ENCODE measurements at places on chromosomes 4 and X.

DNA sequence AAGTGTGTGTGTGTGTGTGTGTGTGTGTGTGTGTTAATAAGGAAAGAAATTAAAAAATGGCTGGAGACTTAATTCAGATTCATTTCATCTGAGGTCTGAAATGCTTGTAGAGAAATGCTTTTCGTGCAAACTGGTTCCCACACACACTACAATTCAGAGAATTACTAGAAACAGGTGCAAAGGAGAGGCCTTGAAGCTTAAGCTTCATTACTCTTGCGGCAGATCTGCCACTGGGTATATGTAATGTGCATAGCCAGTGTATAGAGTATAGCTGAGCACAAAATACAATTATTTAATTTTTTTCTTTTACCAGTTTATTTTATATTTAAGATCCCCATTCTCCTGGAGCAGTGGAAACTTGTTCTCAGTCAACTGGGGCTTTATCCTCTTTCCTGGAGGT lies 31.8 kb upstream of the MAGEB10 start:
- DNase-seq = no peak

DNA sequence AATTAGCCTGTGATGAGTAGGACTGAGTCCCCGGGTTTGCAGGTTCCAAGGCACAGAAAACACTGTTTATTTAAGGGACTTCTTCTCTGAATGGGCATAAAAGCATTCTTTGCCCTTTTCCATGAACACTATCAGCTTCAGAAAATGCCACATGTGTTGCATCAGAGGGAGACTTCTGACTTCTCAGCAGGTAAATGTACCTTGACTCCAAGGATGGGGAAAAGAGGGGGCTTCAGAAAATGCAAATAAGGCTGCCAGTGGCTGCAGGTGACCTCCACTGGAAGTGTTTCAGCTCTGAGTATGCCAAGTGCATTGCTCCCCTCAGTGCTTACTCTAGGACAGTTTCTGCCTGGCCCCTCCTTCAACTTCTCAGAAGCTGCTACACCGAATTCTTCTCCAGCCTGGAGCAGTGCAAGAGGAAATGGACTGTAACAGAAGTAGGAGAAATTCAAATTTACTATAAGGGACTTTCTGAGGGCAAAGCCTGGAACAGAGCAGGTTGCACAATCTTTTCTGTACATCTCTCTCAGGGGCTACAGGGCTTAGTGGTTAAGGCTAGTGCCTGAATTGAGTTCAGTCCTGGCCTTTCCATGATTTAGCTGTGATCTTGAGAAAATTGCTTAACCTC lies 233.2 kb downstream of the PTTG2 start:
- DNase-seq = no peak

DNA sequence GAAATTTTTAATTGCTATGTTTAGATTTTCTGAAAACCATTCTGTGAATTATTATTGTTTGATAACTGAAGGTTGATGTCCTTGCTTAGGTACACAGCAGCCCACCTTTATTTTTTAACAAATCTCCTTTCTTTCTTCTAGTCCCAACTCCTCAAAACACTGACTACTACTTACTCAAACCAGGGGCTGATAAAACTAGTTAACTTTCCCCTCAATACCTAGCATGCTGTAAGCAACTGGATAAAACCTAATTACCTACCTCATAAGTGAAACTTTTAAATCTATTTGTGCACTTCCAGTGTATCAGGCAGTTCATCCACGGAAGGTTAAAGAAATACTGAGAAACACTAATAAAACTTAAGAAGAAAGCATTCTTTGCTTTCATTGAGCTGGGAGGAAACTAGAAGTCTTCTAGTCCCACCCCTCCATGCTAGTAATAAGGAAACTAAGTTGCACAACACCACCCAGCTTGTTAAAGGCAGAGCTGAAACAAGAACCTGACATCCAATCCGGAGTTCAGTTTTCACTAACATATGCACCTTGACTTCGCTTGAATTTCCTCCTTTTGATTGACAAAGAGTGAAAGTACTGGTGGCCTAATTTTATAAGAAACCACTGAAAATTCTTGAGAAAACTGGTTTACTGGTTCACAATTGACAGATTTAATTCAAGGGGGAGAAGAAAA lies 180.2 kb upstream of the TET2 start:
- peak; percentile 10 for DNase-seq

- no peak for DNase-seq
Measured at GRCh38 chr4:28014469-28014868, 1153.8 kb downstream of the STIM2 start.

- DNase-seq = no peak
Measured at GRCh38 chrX:7926501-7926900, 712 bp downstream of the PNPLA4 start.

GRCh38 chrX:97290199-97290598 lies 406.5 kb downstream of the RPA4 start:
- DNase-seq = no peak

GRCh38 chr4:13176741-13177142 lies 307.4 kb downstream of the RAB28 start:
- DNase-seq = no peak

GRCh38 chr4:65819192-65819591 lies 148.9 kb upstream of the EPHA5 start:
- no peak for DNase-seq

- DNase-seq = no peak
Measured at GRCh38 chr4:165612936-165613335, 234.1 kb downstream of the CPE start.

- no peak for DNase-seq
Measured at GRCh38 chr4:7120341-7120740, 52.5 kb upstream of the GRPEL1 start.

- no peak for DNase-seq
Measured at GRCh38 chr4:100466501-100466900, 51.3 kb downstream of the EMCN start.

- DNase-seq = no peak
Measured at GRCh38 chr4:23818097-23818885, 71.6 kb downstream of the PPARGC1A start.

DNA sequence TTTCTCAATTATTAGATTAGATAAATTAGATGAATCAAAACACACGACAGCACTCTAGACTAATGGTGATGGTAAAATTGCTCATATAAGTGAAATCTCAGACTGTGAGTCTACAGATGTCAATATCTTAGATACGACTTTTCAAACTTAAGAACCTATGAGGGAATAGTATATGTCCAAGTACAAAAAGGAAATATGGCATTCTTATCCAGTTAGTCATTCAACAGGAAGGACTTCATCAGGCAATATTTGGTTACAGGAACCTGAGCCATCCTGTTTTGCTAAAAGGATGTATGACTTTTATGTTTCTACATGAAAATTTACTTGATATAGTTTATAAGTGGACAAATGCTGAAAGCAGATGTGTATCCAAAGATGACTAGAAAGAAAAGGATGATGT lies 107.0 kb downstream of the CT47B1 start:
- no peak for DNase-seq

DNA sequence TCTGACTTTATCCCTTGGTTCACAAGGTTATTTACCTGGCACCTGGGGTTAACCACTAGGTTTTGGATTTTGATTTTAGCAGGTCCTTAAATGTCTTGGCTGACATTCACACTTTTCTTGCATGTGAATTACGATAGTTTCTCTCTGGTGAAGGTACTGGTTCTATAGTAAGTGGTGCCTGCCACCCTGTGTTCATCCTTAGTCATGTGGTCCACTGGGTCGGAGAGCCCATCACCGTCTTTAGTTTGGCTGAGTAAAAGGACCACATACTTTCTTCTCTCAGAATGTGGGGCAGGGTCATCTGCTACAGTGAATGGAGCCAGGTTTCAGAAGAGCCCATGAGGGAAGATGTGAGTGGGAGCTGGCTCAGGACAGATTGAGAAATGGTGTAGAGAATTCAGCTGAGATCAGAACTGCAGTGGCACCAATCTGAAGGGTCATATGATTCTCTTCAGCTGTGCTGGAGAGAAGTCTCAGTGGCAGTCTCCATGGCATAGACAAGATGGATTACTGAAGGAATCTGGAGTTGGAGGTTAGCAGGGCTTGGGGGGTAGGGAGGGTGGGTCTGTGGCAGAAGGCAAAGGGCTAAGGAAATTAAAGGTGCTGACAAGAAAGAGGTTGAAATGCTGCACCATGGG lies 310.4 kb downstream of the GPAT3 start:
- DNase-seq = no peak

DNA sequence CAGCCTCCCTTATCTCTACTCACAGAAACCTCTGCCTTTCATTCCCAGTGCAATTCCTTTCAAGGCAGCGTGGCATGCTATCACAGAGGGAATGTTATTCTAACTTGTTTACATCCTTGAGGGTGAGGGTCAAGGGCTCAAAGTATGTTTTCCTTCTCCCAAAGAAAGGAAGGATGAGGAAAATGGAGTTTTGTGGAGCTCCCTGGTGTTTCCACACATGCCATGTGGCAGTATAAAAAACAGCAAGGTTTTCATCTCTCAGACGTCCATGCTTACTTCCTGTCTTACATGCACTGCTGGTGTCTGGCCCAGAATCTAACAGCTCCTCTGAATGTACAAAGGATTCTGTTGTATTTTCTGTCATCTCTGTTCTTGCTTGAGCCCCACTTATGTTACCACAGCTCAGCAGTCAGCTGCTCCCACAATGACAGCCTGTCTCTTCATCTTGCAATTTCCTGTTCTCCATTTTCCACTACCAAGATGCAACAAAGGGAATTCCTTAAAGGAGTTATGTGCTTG lies 128.0 kb downstream of the SNCA start:
- no peak for DNase-seq

- no peak for DNase-seq
Measured at GRCh38 chr4:83473966-83474365, 10.9 kb downstream of the ABRAXAS1 start.

- DNase-seq = no peak
Measured at GRCh38 chrX:71660562-71661416, 6.6 kb upstream of the LOC101059915 start.

DNA sequence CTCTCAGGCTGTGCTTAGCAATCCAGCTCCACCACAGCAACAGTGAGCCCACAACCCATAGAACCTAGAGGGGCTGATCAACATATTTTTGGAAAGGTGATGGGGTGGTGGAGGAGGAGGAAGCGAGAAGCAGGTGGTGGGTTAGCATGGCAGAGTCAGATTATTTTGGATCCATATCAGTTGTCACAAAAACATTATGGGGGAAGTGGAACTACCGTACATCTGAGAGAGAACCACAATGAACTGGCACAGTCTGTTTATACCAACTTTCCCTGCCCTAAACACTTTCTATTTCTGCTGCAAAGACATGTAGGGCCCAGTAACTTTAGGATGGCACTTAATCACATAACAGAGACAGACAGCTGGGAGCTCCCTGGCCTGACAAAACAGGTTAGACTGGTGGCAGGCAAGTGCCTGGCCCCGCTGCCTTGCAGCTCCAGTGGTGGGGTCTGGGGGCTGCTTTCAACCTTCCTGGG lies 4.3 kb downstream of the SLC9A7 start:
- DNase-seq = no peak

- DNase-seq = no peak
Measured at GRCh38 chr4:130422261-130422660, 1326.3 kb downstream of the C4orf33 start.

- no peak for DNase-seq
Measured at GRCh38 chr4:153000076-153000420, 63.9 kb downstream of the FHDC1 start.

- DNase-seq = no peak
Measured at GRCh38 chr4:26764231-26764630, 96.4 kb upstream of the STIM2 start.

- no peak for DNase-seq
Measured at GRCh38 chr4:79429113-79429903, 21.3 kb upstream of the GK2 start.

- DNase-seq = no peak
Measured at GRCh38 chr4:95058991-95059390, 301.2 kb downstream of the BMPR1B start.

DNA sequence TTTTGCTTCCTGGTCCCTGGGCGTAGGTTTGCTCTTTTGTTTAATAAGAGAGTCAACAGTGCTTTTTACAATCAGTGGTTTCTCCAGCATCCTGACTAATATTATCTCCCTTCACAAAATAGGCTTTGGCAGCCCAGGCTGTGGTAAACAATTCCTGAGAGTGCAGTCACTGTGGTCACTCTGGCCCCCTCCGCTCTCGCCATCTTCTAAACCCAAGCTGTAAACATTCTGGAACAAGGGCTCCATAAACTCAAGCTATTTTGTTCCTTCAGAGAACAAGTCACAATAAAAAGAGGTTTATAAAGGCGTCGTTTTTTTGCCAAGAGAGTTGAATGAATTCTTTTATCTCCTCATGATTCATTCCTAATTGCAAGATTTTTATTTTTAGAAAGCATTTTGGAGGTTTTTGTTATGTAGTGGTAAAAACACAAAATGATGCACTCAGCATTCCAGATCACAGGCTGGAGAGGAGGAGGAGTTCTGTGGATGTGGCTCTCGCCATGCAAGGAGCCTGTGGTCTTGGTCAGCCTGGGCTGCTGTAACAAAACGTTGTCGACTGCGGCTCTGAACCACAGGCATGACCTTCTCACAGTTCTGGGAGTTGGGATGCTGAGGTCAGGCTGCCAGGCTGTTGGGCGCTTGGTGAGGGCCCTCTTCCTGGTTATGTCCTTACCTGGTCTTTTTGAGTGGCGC lies 486.4 kb upstream of the FAT1 start:
- no peak for DNase-seq

DNA sequence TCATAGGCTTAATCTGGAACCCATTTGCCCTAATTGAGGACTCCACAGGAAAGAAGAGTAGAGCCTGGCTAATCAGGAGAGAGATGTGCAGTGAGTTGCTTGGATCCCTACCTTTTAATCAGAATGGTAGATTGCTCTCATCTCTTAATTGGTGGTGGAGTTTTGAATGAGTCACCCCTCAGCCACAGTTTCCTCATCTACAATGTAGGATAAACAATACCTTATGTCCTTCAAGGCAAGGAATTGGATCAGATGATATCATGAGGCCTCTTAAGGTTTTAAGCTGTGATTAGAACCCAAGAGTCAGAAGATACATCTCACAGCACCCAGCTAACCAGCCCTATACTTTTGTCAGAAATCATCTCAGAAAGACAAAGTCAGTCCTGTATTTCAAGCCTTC lies 39.1 kb downstream of the PDGFRA start:
- no peak for DNase-seq

DNA sequence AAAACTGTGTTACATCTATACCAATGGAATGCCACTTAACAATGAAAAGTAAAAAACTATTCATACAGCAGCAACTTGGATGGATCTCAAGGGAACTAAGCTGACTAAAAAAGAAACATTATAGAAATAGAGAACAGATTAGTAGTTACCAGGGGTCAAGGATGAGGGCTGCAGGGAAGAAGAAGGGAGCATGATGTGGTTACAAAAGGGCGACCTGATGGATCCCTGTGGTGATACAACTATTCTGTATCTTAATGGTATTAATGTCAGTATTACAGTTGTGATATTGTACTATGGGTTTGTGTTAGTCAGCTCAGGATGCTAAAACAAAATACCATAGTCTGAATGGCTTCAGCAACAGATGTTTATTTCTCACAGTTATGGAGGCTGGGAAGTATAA lies 190.7 kb downstream of the ZNF674 start:
- DNase-seq = no peak
